ENCODE measurements at places on chromosomes 12 and 14. TPM values are rescaled to one million over a fixed set of nuclear protein-coding genes. Genes with fewer than 3 reads are reported as not detected.

The ZNF10 gene
- 4.1 TPM for polyA plus RNA-seq

The IL26 gene
- polyA plus RNA-seq: not detected

The TMTC2 gene
- polyA plus RNA-seq: 0.56 TPM

The POTEG gene
- polyA plus RNA-seq: not detected

The HOXC12 gene
- polyA plus RNA-seq: not detected

The GPD1 gene
- polyA plus RNA-seq: 0.06 TPM

The IL31 gene
- polyA plus RNA-seq: not detected

The YARS2 gene
- polyA plus RNA-seq: 16.4 TPM

The NKX2-8 gene
- not detected for polyA plus RNA-seq

The R3HDM2 gene
- polyA plus RNA-seq: 30.2 TPM

The TSPAN8 gene
- polyA plus RNA-seq: not detected

The CD69 gene
- not detected for polyA plus RNA-seq

The CEBPE gene
- polyA plus RNA-seq: not detected

The BBOF1 gene
- polyA plus RNA-seq: 1.6 TPM
